Keratinocyte (primary cell): ENCODE measurements at places on chromosomes 5 and 9.

- DNase-seq, result no peak
These were observed 186.7 kb downstream of the SYK start for GRCh38 chr9:90988318-90988717.

- DNase-seq, result no peak
These were observed 131.0 kb upstream of the DAB2 start for GRCh38 chr5:39555788-39556187.

- DNase-seq, result no peak
These were observed 3.3 kb downstream of the PRELID1 start for GRCh38 chr5:177306674-177307543.

DNA sequence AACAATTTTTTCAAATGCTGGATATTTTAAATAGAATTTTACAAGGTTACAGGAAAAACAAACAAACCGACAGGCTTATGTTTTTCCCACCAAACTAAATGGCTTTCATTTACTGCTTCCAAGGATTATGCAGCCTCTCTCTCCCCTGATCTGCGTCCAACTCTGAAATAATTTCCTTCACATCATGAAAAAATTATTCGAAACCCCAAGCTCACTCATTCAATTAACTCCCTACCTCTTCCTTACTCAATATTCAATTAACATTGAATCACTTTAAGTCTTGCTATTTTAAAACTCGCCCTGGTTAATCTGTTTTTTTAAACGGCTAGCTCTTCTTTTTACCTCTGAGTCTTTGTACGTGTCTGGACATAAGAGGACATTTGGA is 336.2 kb downstream of the AGTPBP1 start:
- no peak for DNase-seq

GRCh38 chr9:6667633-6668280 is 22.2 kb upstream of the GLDC start:
- DNase-seq, result no peak
